ENCODE measurements at places on chromosomes 3 and 15. TPM values are rescaled to one million over a fixed set of nuclear protein-coding genes. Genes with fewer than 3 reads are reported as not detected.

Gene TMEM158
- total RNA-seq, result 4.7 TPM

Gene HLTF
- 42.0 TPM for total RNA-seq

Gene ACAN
- 12.7 TPM for total RNA-seq

Gene PLCH1
- total RNA-seq, result 0.36 TPM

Gene GOLGA6B
- total RNA-seq, result not detected

Gene ADAMTS17
- total RNA-seq, result under 0.01 TPM

Gene BOC
- 29.2 TPM for total RNA-seq

Gene CHL1
- 3.6 TPM for total RNA-seq

Gene ATP8B4
- total RNA-seq, result 1.1 TPM

Gene PXK
- 87.8 TPM for total RNA-seq

Gene CLDN18
- total RNA-seq, result not detected

Gene ZNF502
- total RNA-seq, result 4.0 TPM

Gene KIF15
- 1.8 TPM for total RNA-seq

Gene FBXO40
- total RNA-seq, result not detected

GRCh38 chr3:58731673-58732072, 65.1 kb upstream of the FAM3D start:
- DNase-seq, result no peak

DNA sequence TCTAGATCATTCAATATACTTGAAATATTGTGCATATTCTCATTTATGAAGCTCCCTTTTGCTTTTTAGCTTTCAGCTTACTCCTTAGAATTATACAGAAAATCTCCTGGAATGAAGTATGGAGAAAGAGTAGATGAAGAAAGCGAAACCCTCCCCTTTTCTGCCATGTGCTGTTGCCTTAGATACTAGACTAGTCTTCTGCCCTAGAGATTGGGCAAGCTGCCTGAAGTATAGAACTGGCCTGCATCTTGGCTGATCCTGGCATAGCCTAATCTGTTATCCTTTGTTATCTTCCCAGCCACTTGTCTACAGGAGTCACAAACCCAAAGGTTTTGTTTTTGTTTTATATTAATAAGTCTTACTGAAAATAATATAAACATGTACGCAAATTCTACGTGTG, 138.8 kb downstream of the RBPMS2 start:
- no peak for DNase-seq

GRCh38 chr3:158169091-158169491, 59.2 kb downstream of the RSRC1 start:
- peak; percentile 1 for DNase-seq

DNA sequence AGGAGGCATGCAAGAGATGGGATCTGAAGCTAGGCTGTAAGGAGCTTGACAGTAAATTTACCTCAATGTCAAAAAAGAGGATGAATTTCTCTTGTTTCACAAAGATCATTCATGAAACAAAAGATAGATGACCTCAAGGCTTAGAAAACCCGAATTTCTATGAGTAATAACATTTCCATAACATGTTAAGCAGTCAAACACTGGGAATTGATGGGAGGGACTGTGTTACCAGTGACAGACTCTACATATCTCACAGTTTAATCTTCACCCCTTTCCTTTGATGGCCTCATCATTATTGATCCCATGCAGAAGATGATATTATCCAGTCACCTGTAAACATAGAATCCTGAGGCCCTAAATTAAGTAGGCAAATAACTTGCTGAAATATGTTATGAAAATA, 53.5 kb upstream of the VGLL3 start:
- no peak for DNase-seq

DNA sequence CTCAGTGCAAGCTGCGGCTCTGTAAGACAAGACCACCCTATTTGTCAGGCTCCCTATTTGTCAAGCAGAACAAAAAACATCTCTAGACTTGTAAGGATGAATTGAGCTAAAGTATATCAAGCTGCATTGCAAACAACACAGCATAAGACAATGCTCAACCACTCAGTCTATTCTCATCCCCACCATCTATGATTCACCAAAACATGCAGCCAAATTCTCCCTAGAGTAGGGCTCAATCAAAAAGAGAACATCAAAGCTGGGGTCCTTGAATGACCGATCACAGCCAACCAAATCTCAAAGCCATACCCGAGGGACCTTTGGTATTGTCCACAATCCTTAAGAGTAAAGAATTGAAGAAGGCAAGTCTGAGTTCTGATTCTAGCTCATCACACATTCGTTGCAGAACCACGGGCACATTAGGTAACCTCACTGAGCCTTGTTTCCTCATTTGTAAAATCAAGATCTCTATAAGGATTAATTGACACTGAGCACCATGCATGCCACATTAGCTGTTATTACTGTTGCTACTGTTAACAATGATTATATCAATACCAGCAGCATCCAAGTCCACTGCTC, 31.2 kb downstream of the RFTN1 start:
- DNase-seq, result no peak

DNA sequence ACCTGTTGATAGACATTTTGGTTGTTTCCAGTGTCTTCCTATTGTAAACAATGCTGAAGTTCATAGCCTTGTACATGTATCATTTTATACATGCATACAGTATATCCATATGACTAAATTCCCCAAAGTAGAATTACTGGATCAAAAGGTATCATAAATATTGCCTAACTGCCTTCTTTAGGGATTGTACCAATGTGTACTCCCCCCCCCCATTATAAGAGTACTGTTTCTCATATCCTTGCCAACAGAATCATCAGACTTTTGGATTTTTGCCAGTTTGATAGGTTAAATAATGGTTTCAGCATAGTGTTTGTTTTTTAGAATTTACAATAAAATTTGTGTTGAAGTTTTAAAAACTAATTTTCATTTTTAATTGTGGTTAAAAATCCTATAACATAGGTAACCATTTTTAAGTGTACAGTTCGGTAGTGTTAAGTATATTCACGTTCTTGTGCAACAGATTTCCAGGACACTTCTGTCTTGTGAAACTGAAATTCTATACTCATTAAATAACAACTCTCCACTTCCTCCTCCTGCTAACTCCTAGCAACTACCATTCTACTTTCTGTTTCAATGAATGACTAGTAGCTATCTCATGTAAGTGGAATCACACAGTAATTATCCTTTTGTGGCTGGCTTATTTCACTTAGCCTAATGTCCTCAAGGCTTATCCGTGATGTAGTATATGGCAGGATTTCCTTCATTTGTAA, 30.8 kb upstream of the MAP3K13 start:
- DNase-seq, result peak; percentile 58

GRCh38 chr3:5194341-5194740, 6.8 kb downstream of the EDEM1 start:
- no peak for DNase-seq

DNA sequence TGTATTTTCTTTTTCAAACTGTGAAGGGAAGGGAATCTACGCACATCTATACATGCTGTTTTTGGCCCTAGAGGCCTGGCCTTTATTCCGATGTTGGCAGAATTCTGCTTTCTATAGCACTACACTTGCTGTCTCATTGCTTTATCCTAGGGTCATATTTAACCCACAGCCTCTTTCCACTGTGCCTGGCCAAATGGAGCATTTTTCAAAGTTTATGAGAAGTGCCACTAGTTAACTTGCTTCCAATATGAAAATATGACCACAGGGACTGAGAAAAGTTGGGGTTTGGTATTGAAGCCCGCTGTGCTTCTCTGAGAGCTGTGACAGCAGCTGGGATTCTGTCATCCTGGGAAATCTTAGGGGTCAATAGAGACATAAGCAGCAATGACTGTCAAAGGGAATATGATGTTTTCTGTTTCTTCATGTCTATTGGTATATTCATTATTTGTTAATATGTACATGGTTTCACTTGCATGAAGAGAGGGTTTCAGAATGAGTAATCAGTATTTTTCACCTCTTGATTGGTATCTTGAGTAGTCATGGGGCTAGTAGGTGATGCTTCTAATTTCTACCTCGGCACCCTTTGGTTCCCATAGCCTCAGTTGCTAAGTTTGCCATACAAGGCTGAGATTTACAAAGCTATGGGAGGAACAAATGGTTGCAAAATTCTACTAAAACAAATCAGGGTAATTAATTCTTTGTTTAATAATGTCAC, 275.8 kb upstream of the RBMS3 start:
- DNase-seq, result no peak

DNA sequence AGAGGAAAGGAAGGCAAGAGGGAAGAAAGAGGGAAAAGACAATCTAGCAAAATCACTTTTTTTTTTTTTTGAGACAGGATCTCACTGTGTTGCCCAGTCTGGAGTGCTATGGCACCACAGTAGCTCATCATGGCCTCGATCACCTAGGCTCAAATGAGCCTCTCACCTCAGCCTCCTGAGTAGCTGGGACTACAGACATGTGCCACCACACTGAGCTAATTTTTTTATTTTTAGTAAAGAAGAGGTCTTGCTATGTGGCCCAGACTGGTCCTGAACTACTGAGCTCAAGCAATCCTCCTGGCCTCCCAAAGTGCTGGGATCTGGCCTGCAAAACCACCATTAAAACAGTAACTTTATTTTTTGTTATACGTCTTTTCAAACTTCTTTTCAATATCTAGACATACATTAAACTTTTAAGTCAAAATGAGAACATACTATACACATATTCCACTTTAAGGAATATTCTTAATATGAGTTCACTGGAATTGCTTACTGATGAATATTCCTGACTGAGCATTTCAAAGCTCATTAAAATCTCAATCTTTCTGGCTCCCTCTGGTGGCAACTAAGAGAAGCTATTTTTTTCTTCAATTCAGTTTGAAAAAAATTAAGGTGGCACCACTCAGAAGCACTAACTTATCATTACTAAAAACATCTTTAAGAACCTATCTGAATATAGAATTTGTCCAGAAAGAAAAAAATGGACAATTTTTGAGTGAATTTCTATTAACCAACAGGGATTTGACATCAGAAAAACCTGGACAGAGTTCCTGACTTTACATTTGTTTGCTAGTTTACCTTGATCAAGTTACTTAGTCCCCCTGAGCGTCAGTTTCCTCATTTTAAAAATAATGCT, 40.9 kb downstream of the UACA start:
- peak; percentile 59 for DNase-seq

- no peak for DNase-seq
These were observed 28.9 kb downstream of the PDCD10 start for GRCh38 chr3:167705840-167706239.

DNA sequence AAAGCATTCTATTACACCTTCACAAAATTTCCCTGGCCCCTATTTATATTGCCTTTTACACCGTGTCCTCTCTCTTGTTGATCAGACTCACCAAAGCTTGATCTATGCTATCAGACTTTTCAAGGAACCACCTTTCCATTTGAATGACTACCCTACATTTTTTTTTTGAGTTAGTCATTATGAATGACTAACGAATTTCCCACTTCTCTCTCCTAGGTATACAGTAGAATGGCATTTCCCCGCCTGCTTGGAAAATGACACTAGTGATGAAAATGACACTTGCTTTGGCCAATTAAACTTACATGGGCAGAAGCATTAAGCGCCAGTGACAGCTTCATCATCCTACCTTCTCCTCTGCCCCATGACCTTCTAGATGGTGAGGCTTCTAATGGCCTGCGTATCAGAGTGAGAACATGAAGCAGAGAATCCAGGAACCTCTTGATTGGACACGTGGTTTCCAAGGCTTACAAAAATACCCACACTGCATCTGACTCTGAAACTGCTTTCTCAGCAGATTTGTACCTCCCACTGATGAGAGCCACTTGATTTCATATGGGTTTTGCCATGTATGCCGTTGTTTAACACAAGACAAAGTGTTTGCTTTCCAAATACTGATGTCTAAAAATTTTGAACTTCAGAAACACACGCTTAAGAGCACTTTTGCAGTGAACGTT, 370.5 kb downstream of the CTNNB1 start:
- DNase-seq, result no peak

DNA sequence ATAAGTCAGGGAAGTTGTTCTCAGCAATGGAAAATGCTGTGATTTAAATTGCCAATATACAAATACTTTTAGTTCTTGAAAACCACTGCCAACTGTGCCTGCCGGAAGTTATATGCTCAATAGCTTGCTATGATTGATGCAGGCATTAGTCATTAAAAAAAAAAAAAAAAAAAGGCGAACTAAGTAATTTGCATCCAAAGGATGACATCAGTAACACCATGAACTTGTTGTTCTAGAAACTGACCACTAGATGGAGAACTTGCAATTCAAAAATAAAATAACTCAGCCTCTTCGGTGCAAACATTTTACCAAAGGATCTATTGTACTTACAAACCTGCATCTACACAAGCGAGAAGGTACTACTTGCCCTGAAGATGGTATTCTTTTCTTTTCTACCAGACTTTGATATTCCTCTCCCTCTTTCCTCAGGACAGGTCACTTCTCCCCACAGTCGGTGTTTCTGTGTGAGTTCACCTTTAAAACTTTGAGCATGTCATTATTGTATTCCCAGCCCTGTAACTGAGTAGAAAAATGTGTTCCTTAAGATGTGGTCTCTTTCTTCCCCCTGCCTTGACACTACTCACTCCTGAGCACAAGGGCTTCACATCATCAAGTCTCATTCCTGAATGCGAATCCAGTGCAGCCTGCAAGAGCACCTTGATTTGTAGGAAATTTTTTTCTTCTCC, 115.0 kb upstream of the VEPH1 start:
- no peak for DNase-seq

DNA sequence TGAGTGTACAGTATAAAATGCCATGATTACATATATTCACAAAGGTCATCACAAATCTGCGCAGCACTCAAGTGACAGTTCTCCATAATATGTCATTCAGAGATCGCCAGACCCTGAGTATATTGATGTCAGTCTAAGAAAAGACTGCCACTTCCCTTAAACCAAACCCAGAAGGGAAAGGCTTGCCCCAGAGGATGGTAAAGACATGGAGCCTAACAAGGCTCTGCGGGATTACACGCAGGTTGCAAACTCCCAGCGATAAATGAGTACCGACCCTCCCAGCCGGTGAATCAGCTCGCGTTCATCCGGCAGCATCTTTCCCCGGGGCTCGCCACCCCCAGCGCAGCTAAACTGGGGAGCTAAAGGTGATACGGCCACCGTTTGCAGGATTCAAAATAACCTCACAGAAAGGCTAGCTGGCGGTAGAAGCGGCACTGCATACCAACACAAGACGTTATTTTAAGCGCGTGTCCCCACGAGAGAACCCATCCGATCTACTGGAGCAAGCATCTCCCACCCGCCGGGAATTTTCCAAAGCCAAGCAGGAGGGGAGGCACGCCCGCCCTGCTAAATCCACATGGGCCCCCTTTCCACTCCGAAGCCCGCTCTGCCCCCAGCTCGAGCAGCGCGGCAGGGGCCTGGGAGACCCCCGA, 643 bp downstream of the MYO5A start:
- DNase-seq, result peak; percentile 90

DNA sequence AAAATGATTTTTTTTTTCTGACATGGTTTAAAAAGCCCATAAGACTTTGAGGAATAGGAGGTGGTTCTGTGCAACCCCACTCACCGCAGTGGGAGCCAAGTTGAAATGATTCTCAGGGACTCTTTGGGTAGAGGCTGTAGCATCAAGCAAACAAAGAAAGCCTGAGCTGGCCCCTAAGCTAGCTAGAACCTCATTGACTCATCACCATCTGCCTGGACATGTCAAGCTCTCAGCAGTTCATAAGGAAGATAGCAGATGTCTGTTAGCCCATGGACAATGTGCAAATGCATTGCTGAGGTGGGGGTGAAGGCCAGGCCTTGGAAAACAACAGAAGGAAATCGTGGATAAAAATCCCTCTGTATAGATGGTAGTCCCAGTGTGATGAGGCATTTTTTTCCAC, 234.8 kb downstream of the NR2F2 start:
- no peak for DNase-seq
